ENCODE measurements at places on chromosomes 3 and 15.

GRCh38 chr15:26630857-26631256 lies 142.0 kb downstream of the GABRB3 start:
- no peak for DNase-seq

DNA sequence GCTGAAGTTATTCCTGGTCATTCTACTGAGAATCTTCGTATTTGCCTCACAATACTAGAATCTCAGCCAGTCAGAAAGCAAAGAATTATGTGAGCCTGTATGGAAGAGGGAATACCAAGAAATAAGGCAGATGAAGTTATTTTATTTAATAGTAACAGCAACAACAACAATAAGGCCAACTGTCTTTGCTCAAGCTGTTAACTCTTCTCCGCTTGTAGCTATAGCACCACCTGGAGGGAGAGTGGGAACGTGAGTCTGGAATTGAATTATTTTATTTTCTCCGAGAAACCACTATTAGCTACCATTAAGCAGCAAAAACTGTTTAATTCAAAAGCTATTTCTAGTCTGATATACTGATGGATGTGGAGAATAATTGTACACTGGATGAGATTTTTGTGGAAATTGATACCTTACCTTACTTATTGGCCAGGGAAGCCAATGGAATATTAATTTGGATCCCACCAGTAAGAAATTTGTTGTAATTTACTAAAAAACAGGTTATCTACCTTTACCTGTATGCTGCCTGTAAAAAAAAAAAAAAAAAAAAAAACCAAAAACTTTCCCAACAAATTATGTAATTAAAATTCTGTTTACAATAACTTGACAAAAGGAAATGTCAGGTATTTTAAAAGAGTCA lies 50.1 kb downstream of the CALML4 start:
- DNase-seq, result no peak

GRCh38 chr3:8540456-8540855 lies 38.8 kb downstream of the LMCD1 start:
- no peak for DNase-seq

DNA sequence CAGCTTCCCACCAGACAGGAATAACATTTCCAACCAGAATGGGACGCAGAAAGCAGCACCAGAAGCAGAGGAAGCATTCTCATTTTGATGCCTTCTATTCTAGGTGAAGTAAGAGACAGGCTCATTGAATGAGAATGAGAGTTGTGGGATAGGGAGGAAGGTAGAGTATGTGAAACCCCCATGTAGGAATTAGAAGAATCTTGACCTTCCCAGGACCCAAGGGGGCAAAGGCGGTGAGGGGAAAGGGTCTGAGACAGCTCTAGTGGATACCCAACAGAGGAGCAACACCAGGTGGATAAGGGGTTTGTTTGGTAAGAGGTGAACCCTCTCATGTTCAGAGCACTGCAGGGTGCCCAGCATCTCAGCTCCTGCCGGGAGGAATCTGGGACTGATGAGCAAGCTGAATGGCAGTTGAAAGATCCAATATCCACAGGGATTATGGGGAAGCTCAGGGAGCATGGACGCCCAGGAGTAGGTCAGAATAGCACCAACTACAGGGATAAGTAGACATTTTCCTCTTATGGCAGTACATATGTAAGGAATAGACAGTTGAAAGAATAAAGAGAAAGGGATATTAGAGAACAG lies 77.0 kb downstream of the PLCL2 start:
- DNase-seq, result no peak

GRCh38 chr15:89195836-89196235 lies 25.5 kb downstream of the RLBP1 start:
- no peak for DNase-seq

GRCh38 chr3:41339758-41340157 lies 140.5 kb downstream of the CTNNB1 start:
- DNase-seq, result no peak

- DNase-seq, result no peak
Observed at GRCh38 chr3:75015280-75015679, 400.8 kb upstream of the CNTN3 start.

GRCh38 chr3:153980252-153980590 lies 141.0 kb upstream of the ARHGEF26 start:
- DNase-seq, result no peak

DNA sequence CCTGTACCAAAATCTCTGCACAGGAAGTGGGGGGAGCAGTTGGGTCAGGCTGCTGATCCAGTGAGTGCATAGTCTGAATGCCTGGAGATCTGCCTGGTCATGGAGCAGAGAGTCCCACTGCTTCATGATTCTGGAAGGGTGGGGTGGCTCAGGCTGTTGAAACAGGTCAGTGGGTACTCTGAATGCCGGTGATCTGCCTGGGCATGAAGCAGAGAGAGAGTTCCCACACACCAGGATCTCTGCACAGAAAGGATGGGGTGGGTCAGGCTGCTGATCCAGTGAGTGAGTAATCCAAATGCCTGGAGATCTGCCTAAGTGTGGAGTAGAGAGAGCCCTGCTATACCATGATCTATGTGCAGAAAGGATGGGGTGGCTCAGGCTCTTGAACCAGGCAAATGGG lies 16.1 kb upstream of the GCSAM start:
- no peak for DNase-seq

Measured in activated CD4-positive, alpha-beta T cell treated with anti-CD3 and anti-CD28 coated beads for 1 hour (primary cell).